ENCODE measurements at places on chromosomes 3 and 15. TPM values are rescaled to one million over a fixed set of nuclear protein-coding genes. Genes with fewer than 3 reads are reported as not detected.

ZPLD1 gene
- 0.28 TPM for total RNA-seq

CLDN16 gene
- under 0.01 TPM for total RNA-seq

TRANK1 gene
- 14.4 TPM for total RNA-seq

P2RY14 gene
- total RNA-seq, result 0.43 TPM

IMPG2 gene
- 0.14 TPM for total RNA-seq

SCAANT1 gene
- total RNA-seq, result not detected

CLDN18 gene
- not detected for total RNA-seq

GOLGA8R gene
- 2.1 TPM for total RNA-seq

ETV5 gene
- total RNA-seq, result 18.5 TPM

CLSTN2 gene
- 0.14 TPM for total RNA-seq

HTR3E gene
- not detected for total RNA-seq
